ENCODE measurements at places on chromosomes 6 and 20.

DNA sequence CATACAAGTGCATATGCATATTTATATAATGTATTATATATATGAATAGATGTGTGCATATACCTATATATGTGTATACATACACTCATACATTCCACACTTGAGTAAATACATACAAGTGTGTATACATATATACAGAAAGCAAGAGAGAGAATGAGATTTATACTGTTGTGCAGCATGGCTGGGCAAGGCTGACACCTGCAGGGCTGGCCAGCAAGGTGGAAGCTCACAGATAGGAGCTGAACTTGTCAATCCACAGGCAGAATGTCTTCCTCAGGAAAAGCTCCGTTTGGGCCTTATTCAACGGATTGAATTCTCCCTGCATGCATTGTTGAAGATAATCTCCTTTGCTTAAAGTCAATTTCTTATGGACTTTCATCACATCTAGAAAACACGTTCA, 256.7 kb downstream of the ZNF217 start:
- DNase-seq = no peak

- no peak for DNase-seq
These were observed 49.6 kb upstream of the PLCG1 start for GRCh38 chr20:41087777-41088176.

DNA sequence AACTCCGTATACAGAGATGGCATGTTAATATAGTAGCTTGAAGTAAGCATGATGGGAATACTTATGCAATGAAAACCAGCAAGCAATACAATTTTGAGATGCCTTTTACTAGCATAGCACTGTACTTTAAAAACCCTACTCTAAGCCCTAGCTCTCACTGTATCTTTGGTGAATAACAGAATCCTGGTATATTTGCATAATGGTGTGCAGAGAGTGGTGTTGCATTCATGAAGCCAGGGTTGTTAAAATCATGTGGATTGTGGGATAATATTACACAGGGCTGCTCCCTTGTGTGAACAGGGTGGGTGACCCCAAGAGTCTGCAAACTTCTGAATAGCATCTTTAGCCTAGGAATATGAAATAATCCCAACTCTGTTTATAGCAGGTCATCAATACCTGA, 105.2 kb upstream of the BMP2 start:
- no peak for DNase-seq

DNA sequence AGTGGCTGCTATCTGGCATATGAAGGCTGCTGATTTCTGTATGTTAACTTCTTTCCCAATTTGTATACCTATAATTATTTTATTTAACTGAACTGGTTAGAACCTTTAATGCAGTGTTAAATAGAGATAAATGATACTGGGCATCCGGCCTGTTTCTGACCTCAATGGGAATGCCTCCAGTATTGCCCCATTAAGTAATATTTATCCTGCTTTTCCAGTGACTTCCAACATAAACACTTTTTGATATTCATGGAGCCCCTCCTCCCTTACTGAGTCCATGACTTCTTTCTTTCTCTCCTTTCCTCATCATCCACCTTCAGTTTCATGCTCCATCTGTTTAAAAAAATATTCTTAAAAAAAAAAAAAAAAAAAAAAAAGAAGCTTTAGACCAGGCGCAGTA, 8.8 kb downstream of the TRIM27 start:
- DNase-seq = no peak

DNA sequence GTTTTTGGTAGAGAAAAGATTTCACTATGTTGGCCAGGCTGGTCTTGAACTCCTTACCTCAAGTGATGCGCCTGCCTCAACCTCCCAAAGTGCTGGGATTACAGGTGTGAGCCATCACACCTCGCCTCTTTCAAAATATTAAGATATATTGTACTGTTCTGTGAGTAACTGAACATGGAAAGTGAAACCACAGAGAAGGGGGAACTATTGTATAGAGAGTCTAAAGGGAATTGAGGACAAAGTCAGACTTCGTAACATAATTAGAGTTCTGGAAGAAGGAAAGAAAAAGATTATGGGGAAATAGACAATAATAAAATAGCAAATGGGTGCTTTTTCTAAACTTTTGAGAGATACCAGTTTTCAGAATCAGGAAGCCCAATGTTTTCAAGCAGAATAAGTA, 17.4 kb upstream of the AKAP7 start:
- DNase-seq = no peak

DNA sequence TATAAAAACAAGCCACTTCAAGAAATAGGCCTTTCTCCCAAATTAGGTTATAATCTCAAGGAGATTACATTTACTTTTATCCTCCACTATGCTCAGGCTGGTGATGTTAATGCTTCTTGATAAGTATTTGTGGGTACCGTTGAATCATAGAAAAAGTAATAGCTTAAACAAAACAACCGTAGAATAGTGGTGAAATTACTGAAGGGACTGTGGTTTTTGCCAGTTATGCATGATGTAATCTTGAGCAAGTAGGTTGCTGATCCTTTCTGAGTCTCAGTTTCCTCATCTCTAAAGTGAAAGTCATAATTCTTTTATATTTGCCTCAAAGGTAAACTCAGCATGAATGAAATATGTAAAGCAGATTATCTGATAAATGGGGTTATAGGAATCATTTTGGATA, 187.3 kb upstream of the JAG1 start:
- no peak for DNase-seq

DNA sequence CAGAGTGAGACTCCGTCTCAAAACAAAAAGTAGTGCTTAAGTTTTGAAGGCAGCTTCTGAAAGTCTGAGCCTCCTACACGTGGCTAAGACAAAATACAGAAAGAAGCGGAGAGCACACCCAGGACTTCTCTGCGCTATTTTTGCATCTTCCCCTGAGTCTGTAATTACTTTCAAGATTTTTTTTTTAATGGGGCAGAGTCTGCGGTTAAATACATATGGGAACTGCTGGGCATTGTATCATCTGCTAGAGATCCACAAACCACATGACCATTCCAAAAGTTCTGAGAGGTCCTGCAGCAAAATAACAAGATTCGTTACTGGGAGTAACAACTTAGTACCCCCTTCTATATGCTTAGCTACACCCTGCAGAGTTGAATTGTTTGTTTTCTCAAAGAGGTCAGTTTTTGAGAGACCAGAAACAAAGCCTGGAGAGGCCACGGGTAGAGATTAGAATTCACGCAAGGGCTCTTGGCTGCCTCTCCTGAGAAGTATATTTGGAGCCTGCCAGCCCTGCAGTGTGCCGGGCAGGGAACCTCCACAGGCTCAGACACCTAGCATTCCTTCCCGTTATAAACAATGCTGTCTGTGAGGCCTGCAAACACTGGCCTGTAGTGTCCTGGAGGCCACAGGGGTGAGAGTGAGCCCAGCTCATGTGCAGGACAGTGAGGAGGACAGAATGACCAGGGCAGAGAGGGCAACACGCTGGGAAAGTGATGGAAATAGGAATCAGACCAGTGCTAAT, 48.2 kb upstream of the FAM50B start:
- no peak for DNase-seq

DNA sequence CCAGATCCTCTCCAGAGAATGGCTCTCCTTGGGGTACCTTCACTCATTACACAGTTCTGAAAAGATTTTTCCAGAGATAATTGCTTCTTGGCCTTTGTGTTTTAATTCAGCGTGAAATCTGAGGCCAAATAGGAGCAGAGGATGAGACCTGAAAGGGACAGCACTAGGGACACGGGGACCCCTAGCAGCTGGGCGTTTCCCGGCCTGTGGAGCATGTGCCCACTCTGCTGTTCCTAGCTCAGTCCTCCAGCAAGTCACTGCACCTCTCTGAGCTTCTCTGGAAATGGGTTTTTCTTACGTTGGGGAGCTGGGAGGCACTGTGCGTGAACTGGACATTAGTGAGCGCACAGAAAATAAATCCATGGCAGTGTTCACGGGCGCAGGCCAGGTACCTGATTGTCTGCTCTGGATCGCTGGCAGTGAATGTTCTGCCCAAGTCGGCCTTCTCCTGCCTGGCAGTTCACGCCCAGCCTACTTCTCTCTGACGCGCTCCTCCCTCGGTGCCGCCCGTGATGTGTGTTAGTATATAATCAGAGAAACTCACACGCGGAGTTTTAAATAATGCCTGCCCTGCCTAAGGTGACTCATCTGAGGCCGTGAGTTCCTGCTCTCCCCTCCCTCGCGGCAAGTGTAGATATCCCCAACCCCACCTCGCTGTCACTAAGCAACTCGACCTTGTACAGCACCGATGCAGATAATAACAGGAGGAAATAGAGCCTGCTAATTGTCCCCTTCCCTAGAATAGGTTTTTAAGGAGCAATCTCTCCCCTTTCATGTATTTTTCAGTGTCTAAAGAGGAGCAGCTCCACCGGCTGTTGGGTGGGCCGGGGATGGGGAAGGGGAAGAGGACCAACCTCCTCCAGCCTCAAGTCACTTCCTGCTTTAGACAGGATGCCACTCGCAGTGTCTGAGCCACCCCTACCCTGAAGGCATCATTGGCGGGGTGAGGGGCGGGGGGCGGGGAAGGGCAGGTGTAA, 2.7 kb upstream of the TUBB2A start:
- DNase-seq = no peak

DNA sequence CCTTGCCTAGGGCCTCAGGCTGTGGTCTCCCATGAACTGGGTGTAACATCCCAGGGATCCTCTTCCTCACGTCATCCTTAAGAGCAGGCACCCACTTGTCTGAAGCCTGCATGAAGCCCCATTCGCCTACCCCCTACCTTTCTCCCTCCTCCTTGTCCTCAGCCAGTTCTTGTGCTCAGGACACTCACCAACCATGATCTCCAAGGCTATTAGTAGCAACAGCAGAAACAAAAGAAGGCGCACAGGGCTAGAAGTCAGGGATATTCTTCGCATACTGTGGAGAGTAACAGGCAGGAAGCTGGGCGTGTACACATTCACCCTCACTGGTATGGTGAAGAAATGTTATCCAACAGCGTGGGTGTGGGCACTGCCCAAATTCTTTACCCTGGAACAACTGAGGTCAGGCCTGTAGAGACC, 7.3 kb downstream of the RAET1E start:
- no peak for DNase-seq

GRCh38 chr20:1264727-1265126, 1.4 kb upstream of the SNPH start:
- DNase-seq = no peak

DNA sequence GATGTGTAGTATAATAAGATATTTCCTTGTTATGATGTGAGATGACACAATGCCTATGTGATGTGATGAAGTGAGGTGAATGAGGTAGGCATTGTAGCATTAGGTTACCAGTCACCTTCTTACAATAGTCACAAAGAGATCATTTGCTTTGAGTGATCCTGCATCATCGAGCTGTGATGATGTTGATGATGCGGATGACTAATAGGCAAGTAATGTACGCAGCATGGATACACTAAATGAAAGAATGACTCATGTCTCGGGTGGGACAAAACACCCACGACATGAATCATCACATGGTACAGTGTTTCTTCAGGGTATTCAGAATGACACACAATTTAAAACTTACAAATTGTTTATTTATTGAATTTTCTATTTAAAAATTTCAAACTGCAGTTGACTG, 806.3 kb upstream of the GJE1 start:
- DNase-seq = no peak

- DNase-seq = no peak
These were observed 1.9 kb upstream of the TPD52L1 start for GRCh38 chr6:125151700-125152099.

Measured in left forelimb (tissue), 1 donor.